ENCODE measurements at places on chromosomes 1 and 21.

- no peak for DNase-seq
These were observed 307.1 kb downstream of the MATN1 start for GRCh38 chr1:30416221-30416820.

- no peak for DNase-seq
These were observed 40.1 kb downstream of the EVA1C start for GRCh38 chr21:32452641-32453040.

DNA sequence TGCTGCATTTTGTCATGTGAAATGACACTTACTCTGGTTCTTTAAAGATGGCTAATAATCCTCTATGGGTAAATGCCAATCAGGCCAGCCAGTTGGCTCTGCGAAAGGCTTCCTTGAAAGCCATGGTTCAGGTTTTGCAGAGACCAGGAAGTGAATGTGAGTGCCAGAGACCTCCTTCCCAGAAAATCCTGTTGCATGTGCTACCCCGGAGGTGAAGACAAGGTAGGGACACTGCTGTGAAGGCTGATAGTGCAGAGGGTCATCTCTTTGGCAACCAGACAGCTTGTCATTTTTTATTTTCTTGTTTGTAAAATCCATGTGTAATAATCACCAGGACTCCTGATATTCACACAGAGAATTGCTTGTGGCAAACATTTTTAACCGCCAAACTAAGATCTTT, 18.7 kb downstream of the LRRC8D start:
- no peak for DNase-seq

- no peak for DNase-seq
These were observed 190.9 kb downstream of the GIPC2 start for GRCh38 chr1:78236716-78237115.

GRCh38 chr1:11519629-11520031, 40.7 kb downstream of the DISP3 start:
- DNase-seq: no peak

DNA sequence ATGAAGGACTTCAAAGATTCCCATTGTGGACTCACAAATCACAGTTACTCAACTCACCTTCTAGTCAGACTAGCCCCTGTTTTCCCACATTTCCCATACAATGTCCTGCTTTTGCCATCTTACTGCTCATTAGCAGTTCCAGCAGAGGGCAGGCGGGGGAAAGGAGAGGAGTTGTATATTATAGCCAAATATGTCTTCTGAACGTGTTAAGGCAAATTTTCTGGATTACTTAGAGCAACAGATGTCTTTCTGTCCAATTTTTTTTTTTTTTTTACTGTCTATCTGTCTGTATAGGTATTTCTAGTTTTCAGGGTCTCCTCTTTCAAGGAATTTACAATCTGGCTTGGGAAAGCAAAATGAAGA, 29.9 kb upstream of the DDAH1 start:
- no peak for DNase-seq

DNA sequence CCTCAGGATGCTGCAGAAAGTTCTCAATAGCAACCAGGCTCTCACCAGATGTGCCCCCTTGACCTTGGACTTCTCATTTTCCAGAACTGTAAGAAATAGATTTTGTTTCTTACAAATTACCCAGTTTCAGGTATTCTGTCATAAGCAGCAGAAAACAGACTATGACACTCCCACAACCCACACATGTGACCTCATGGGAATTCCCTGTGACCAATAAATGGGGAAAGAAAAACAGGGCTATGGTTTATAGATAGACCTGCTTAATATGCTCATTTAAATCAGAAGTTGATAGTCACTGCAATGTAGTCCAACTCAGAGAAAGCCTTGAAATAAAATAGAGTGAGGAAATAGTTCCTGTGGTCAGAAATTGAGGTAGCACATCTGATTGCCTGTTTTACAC, 380.9 kb upstream of the PTBP2 start:
- DNase-seq: no peak

GRCh38 chr1:154925335-154926170, 11.0 kb downstream of the PMVK start:
- no peak for DNase-seq

DNA sequence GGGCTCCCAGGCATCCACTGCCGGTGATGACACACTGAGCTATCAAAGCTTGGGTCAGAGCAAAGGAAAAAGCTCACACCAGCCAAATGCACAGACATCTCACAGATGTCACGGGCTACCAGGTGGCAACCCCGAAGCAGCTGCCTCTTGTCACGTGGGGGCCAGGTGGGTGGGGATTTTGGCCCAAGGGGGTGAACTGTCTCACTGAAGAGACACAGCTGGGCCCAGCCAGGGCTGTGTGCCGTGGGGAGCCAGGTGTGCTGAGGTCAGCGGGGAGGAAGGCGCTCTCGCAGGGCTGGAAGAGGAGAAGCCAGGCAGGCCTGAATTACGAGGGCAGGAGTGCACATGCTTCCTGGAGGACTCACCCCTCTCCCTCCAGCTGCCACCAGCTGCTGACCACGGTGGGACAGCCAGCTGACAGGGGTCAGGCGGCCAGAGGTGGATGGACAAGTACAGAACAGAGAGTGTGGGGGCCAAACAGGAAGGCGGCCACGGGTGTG, 32.4 kb downstream of the KCNN3 start:
- DNase-seq: no peak

DNA sequence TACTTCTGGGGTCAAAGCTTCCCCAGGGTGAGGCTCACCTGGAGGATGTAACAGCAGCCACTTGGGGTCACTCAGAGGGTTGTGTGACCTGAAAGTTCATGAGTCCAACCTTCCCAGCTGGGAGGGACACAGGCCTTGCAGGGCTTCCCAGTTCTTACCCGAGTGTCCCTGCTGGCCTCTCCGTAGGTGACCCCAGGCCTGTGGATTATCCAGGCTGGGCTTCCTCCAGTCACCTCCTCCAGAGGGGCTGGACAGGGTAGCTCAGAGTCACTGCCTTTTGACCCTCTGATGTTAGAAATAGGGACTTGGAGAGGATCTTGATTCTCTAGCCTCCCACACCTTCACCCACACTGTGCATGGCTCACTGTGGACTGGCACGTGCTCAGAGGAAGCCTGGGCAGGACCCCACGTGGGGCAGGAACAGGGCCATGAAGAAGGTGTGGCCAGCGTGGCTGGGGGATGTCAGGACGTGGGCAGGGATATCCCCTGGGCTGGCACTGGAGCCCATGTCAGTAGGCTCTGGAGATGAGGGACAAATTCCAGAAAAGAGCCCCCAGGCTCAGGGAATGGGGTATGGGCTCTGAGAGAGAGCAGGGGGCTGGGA, 131.8 kb downstream of the ACTL8 start:
- DNase-seq: no peak

DNA sequence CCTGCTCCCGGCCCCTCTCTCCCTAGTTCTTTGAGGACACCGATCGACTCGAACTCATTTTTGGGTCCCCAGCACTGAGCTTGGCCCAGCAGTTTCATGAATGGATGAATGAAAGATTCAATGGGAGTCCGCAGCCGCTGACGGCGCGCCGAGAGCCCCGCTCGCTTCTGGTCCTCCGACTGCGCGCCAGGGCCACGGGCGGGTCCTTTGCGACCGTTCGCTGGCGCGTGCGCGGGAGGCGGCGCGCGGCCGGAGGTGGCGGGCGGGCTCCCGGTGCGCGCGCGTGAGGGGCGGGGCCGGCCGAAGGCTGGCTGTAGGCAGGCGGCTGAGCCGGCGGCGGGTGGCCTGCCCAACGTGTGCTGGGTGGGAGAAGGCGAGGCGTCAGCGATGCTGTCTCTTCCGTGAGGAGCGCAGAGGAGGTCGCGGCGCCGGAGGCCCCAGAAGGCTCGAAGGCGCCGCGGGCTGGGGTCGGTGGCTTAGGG, at the start of gene MAST2:
Gene MAST2, plus strand, starts transcription at position 314 of the 482 bp plus-strand sequence. CDS start 284 bp downstream, outside the sequence.
- peak; percentile 58 for DNase-seq

DNA sequence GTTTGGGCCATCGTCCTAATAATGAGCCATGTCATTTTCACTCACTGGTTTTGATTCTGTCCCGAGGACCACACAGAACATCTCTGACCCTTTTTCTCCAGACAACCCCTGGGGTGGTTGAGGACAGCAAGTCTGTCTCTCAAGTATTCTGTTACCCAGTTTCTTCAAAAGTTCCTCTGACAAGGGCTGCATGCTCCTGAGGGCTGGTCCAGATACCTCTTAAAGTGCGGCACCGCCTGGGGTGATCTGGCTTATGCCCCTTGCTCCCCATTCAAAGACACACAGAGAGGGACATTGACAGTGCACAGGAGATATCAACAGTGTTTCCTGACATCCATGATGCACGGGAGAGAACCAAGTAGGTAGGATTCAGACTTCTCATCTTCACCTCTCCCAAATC, 132.9 kb upstream of the EDN2 start:
- no peak for DNase-seq
